ENCODE measurements at places on chromosomes 13 and 19.
A peak's percentile ranks its signal among the peaks of the same experiment; 100 is the strongest.

DNA sequence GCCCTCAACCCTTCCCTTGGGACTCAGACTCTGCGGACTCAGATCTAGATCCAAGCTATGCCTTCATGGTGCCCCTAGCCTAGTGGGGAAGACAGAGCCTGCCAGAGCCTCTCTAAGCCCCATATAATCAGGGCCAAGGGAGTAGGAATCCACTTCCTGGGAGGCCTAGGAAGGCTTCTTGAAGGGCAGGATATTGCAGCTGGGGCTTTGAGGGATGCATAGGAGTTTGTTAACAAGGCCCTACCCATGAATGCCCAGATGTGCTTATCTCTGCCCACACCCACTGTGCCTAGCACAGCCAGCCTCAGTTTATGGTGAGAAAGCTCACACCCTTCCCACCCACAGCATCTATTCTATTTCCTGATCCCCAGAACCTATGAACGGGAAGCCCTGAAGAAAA lies 11.3 kb downstream of the APBA3 start:
- DNase-seq: no peak

DNA sequence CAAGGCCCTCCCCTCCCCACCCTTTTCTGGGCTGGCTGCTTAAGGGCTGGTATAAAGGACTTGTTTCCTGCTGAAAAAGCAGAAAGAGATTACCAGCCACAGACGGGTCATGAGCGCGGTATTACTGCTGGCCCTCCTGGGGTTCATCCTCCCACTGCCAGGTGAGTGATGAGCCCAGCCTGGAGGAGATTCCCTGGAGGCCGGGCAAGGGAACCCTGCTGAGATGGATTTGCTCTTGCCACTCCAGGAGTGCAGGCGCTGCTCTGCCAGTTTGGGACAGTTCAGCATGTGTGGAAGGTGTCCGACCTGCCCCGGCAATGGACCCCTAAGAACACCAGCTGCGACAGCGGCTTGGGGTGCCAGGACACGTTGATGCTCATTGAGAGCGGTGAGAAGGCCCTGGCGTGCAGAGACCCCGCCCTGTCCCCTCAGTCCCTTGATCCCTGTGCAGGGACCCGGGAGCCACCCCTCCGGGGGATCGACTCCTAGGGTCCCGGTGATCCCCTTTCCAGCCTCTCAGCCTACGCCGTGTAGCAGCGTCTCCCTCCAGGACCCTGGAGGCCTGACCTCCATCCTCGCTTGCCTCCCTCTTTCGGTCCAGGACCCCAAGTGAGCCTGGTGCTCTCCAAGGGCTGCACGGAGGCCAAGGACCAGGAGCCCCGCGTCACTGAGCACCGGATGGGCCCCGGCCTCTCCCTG lies at the start of gene CD177:
CD177 (plus strand) TSS at position 81 of the 699 bp plus-strand sequence; CDS start at position 110, 29 bp downstream.
- DNase-seq: no peak

GRCh38 chr13:102877303-102877702 lies 31.5 kb downstream of the ERCC5 start:
- DNase-seq: no peak

DNA sequence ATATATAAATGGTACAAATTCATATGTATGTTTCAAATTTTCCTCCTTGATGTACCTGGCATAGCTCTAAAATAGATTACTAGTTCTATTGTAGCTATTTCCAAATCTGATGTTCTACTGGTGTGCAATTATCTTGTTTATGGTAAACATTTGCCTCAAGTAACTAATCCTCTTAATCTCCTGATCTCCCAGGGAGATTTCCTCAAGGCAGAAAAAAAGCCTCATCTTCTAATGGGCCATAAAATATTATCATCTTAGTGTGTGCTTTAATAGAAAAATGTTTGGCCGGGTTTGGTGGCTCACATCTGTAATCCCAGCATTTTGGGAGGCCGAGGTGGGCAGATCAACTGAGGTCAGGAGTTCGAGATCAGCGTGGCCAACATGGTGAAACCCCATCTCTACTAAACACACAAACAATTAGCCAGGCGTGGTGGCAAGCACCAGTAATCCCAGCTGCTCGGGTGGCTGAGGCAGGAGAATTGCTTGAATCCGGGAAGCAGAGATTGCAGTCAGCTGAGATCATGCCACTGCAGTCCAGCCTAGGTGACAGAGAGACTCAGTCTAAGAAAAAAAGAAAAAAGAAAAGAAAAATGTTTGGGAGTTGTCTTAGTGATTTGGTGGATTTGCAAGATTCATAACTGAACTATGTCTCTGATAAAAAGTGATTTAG lies 498.9 kb upstream of the SLITRK5 start:
- DNase-seq: no peak

GRCh38 chr13:105177265-105177900 lies 1358.1 kb downstream of the EFNB2 start:
- peak; percentile 47 for DNase-seq

DNA sequence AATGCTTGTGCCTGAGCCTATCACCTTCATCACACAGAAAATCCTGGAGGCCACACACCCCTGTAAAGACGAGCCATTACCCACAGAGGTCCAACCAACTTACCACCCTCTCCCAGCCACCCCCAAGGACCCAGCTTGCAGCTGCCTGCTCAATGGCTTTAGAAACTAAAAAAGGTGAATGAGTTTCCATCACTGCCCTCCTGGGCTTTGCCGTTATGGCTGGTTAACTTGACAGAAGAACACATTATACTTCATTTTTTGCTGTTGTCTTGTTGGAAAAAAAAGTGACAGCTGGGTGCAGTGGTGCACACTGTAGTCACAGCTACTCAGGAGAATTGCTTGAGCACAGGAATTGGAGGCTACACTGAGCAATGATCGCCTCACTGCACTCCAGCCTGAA lies 17.4 kb upstream of the FEM1A start:
- no peak for DNase-seq

DNA sequence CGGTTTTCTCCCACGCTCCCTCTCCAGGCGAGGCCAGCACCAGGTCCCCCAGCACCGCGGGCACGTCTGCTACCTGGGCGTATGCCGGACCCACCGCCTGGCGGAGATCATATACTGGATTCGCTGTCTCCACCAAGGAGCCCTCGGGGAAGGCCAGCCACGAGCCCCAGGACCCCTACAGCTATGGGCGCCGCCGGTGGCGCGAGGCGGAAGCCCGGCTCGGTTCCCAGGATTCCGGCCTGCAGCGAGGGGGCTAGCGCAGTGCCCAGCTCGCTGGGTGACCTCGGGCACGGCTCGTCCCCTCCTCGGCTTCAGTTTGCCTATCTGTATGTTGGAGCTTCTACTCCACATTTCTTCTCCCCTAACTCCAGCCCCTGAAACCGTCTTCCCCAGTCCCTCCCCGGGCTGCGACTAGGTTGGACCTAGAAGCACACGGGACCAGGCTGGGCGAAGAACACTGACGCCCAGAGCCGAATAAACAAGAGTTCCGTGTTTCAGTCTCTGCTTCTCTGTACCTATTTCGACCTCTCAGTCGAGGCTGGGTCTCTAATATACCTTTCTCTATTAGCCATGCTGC lies 749 bp upstream of the CPT1C start:
- no peak for DNase-seq

- DNase-seq: no peak
Observed at GRCh38 chr19:3073931-3074595, 11.8 kb upstream of the TLE5 start.

DNA sequence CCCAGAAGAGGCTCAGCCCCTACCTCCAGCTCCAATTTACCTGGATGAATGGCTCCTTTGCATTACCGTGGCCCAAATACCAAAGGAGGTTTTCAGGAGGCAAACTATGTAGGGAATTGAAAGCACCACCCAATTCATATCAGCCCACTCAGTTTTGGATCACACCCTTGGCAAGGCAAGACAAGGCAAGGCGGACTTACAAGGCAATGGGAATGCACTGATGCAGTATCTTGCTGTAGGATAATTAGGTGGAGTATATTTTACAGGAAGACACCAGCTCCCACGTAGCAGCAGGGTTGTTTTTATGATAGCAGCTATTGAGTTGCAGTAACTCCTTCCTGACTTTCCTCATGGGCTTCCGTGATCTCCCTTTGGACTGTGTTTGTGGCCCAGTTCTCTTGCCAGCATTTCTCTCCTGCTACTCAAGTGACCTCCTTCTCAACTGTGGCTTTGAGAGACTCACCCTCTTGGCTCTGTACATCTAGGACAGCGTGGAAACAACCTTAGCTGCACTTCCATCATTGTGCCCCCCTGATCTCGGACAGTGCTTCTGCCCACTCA lies 935.9 kb downstream of the EFNB2 start:
- no peak for DNase-seq

GRCh38 chr13:112434937-112435523 lies 58.9 kb downstream of the SPACA7 start:
- DNase-seq: no peak

DNA sequence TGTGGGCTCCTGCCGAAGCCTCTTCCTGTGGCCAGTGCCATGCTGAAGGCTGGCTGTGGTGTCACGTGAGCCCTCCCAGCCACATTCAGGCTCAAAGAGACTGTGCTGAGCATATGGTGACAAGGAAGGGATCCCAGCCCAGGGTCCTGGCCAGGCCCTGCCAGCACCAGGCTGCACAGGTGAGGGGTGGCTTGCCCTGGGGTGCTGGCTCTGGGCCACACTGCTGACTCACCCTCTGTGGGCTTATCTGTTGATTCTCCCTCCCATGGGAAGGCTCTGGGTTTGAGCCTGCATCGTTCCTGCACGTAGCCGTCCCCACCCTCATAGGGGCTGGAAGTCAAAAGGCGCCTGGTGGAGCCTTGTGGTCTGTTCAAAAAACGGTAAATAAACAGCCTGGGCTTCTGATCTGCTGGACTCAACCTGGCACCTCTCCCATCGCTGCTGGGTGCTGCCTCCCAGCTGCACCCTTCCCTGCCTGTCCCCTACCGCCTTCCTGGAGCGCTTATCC lies 31.1 kb downstream of the DNM2 start:
- no peak for DNase-seq

GRCh38 chr19:11130824-11131455 lies 24.6 kb downstream of the SPC24 start:
- DNase-seq: peak; percentile 46

- DNase-seq: peak; percentile 76
Observed at GRCh38 chr19:46984077-46985010, 35.3 kb upstream of the NPAS1 start.

DNA sequence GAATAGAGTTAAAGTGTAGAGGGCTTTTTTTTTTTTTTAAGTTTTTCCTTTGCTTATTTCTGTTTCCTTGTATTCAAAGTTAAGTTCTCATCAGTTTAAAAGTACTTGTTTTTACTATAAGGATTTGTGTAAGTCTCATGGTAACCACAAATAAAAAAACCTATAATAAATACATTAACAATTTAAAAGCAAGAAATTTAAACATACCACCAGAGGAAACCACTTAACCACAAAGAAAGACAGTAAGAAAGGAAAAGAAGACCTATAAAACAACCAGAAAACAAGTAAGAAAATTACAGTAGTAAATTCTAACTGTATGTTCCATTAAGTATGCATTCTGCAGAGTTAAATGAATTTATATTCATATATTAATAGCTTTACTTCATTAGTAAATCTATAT lies 999.1 kb upstream of the ATXN8OS start:
- DNase-seq: no peak

DNA sequence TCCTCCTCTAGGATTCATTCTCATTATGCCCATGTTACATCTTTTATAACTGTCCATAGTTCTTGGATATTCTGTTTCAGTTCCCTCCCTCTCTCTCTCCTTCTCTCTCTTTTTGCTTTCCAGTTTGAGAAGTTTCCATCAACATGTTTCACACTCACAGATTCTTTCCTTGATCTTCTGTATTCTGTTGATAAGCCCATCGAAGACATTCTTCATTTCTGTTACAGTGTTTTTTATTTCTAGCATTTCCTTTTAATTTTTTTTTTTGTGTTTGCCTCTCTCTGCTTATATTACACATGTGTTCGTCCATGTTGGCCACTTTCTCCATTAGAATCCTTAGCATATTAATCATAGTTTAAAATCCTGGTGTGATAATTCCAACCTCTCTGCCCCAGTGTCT lies 68.3 kb downstream of the WTIP start:
- DNase-seq: no peak

GRCh38 chr13:98133946-98134345 lies 8.9 kb upstream of the FARP1 start:
- DNase-seq: peak; percentile 17

DNA sequence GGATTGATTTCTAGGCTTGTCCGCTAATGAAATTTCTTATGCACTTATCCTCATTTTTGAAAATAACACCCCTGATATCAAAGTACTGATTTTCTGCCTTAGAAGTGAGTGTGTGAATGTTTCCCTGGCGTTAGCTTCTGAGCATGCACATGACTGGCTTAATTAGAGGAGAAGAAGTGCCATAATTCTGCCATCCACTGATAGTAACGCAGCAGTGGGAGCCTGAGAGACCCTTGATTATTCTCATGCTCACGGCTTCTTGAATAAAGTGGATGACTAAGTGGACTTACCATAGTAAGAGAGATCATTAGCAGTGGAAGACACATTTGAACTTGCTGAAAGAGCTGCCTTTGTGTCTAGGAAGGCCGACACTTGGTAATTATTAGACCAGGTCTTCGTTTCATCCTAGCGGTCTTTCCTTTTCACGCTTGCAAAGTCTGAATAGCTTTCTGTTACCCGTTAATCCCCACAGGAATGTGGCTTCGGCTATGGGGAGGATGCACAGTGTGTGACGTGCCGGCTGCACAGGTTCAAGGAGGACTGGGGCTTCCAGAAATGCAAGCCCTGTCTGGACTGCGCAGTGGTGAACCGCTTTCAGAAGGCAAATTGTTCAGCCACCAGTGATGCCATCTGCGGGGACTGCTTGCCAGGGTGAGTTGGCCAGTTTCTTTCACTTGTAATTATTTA lies 45.3 kb downstream of the TNFRSF19 start:
- DNase-seq: no peak

GRCh38 chr13:33263976-33264619 lies 21.5 kb downstream of the STARD13 start:
- no peak for DNase-seq

DNA sequence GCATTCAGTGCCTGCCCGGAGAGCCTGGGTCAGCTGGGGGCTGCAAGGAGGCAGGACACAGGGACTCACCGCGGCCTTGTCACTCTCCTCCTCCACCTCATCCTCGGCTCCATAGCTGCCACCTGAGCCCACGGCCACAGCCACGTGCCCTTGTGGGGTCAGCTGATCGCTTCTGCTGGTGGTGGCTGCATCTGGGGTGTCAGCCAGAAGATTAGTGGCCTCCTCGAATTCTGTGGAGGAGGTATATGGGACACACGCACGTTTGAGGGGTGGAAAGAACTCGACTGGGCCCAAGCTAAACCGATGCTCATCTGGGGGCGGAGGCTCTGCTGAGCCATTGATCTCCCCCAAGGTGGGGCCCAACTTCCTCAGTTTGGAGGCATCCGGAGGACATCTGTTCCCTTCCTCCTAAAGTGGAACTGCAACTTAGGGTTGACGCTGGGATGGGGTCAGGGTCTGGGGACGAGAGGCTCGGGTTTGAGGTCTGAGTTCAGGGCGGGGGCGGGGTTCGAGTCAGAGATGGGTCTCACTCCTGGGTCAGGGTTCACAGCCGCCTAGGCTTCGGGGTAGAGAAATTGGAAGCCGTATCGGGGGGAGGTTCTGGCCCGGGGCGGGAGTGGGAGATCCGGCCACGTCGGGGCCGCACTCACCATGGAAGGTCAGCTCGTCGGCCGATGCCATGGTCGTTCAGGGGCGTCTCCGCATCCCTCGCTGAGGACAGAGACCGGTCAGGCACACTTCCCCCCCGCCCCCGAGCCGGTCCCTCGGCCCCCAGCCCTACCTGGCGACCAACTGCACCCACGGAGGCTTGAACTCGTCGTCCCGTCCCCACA lies 493 bp downstream of the YIPF2 start:
- peak; percentile 7 for DNase-seq

- peak; percentile 83 for DNase-seq
Observed at GRCh38 chr13:36345438-36346221, 564 bp downstream of the SPART start.

Data from inflammatory macrophage treated with lipopolysaccharide for 1 hour (primary cell).